Activated CD4-positive, alpha-beta T cell treated with anti-CD3 and anti-CD28 coated beads, Interleukin-2, amount 50 U/mL, for 4 hours (primary cell): ENCODE measurements at places on chromosomes 7 and 10.

DNA sequence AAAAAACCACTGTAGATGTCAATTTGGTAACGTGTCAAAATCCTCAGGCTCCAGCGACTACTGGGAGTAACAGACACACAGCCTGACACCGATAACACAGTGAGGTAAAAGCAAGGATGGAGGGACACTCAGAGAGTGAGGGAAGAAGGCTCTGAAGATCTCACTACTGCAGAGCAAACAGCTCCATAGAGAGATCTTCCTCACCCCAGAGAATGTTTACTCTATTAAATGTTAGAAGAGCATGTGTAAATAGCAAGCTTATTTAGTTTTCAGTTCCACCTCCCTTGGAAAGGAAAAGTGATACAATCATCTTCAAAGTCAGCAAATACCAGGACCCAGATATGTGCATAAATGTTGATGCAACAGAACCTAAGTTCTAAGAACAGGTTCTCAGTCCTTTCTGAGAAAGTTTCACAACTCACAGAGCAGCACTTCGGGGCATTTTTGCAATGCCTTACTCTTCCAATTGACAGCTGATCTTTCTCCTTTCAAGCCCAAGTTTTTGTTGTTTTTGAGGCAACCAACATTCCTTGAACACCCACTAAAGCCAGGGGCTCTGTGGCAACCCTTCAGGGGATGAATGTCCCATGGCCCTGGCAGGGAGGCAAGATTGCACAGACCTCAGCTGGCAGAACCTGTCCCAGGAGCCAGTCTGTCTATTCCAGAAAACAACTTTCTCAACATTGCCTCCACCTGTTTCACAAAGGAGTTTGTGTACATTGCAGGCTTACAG lies 177.4 kb downstream of the SFMBT2 start:
- DNase-seq, result no peak

DNA sequence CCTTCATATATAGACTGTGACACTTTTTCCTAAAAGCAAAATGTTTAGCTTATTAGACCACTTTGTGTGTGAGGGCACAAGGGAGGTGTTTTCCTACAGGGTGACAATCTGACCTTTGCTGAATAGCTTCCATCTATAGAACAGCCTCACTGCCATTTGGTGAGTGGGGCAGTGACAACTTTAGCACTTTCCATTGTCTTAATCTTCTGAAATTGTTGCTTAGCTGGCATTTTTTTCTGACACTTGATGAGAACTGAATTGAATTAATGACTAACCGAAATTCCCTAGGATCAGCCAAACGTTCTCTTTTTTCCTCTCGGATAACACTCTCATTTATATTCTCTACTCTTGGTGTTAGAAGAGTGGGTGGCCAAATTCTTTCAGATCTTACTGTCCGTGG lies 30.2 kb downstream of the KDM7A start:
- DNase-seq, result no peak

DNA sequence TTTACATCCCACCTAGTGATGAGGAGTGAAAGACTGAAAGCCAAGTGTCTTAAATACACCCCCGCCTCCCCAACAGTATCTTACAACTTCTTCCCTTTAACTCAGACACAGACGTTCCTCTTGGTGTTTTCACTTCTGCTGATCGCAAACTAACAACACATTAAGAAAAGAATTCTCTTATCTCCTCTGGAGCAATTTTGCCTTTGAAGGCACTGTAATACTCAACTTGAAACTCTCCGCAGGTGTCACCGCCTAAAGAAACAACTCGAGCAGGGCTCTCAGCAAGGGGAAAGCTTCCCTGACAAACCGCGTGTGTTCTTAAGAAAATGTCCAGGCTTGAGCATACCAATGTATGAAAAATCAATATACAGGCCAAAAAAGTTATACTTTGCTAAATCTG lies 452 bp downstream of the SEMA3C start:
- no peak for DNase-seq

DNA sequence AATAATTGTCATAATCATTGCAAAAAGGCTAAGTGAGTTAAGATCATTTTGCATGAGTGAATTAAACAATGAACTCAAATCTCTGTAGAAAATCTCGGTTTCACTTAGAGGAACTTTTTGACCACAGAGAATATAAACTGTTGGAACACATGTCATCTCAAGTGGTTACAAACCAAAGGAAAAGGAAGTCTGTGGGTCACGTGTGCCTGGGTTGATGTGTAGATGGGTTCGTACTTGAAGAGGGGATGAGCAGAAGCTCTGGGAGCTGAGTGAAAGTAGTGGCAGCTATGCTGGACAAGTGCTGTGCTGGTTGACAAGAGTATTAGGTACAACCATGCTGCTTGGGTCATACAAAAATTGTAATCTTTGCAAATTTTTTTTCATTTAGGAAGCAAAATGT lies 35.0 kb downstream of the GLRX3 start:
- DNase-seq, result no peak

DNA sequence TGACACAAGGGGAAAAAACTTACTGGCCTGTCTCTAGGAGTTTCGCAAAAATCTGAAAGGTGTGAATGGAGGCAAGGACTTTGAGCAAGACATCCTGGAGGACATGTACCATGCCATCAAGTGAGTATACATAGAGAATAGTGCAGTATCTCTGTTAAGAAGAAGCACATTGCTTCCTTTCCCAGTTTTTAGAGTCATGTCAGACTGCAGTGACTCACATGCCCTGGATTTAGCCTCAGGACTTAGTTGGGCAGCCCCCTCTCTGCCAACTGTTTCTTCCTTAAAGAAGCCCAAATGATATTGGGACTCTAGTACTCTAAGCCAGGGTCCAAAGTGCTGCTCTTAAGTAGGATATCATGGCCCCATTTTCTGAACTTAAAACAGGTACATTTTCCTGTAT lies 28.1 kb upstream of the NFKB2 start:
- no peak for DNase-seq

DNA sequence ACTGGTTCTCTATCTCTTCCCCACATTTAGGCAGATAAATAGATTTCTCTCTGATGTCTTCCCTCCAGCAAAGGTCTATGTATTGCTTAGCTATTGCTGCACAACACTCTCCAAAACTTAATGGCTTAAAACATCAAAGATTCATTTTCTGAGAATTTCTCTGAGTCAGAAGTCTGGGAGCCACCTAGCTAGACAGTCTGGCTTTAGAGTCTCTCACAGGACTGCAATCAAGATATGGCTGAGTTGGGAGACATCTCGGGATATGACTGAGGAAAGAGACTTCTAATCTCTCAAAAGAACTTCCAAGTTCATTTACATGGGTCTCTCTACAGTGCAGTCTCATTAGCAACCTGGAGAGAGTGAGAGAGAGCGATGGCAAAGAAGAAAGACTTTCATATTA lies 553.6 kb upstream of the GHITM start:
- DNase-seq, result no peak

DNA sequence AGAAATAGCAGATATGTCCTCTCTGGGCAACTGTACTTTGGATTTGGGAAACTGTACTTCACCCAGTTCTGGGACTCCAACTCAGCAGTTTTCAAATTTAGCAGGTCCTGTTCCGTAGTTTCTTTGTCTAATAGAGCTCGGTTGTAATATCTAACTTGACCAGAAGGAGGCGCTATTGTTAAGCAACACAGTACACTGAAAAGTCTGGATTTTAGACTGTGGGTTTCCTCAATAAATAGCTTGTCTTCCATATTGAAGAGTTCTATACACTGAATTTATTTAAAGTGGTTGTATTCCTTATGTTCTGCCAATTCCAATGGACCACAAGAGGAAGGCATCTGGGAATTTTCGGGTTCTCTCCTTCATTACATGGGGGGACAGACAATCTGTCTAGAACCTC lies 39.8 kb downstream of the ELFN1 start:
- DNase-seq, result no peak

DNA sequence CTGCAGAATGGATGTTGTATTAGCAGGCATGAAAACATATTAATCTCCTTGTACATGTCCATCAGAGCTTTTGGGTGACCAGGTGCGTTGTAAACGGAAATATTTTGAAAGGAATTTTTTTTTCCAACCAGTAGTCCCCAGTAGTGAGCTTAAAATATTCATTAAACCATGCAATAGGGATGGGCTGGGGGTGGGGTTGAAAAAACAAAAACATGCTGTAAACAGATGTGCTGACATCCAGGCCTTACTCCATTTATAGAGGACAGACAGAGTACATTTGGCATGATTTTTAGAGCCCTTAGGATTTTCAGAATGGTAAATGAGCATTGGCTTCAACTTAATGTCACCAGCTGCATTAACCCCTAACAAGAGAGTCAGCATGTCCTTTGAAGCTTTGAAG lies 50.2 kb downstream of the PTPN12 start:
- no peak for DNase-seq

GRCh38 chr10:130111852-130112180 lies 1.2 kb upstream of the C10orf143 start:
- no peak for DNase-seq

DNA sequence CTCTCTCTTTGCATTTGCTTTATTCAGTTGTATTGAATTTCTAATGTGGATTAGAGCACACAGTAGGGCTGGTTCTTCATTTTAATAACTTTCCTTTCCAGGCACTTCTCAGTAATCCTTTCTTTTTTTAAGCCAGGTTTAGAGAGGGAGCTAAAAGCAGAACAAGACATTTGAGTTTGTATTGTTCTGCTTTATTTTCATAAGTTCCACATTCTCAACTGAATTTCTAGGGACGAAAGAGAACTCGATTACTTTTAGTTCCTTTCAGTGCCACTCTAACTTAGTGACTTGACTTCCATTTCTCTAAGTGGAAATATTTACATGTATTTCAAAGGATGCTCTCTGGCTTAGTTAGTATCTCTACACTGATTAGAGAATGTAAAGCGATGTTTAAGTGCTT lies 145.6 kb downstream of the EXOC4 start:
- DNase-seq, result no peak

DNA sequence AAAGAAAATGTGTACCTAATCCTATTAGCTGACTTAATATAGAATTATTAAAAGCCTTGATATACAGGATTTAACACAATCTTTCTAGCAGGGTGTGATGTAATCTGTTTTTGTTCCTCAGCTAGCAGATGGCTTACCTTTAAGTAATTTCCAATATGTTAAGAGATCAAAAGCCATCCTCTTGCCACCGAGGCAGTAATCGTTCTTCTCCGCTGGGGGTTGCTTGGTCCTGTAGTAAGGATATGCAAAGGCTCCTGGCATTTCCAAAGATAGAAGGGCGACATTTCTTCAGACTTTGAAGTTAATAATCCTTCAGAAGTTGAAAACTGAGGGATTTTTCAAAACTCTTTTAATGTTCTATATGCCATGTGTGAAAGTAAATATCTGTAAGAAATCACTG lies 156.4 kb downstream of the FZD1 start:
- DNase-seq, result no peak

DNA sequence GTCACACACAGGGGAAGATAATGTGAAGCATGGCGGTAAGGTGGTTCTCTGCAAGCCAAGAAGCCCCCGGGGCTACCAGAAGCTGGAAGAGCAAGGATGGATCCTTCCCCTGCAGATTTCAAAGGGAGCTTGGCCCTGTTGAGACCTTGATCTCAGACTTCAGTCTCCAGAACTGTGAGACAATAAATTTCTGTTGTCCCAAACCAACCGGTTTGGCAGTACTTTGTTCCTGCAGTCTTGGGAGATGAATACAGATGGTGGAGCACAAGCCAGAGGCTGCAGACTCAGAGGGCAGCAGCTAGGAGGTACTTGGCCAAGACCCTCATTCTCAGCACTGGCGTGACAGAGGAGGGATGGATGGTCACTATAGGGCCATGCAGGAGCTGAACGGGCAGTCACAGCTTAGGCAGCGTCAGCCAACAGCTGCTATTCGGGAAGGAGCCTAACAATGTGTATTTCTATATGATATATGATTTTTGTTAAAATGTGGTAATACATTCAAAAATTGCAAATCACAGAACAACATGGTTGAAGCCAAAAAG lies 387.3 kb downstream of the TNS3 start:
- no peak for DNase-seq

GRCh38 chr7:151754142-151754590 lies 122.7 kb downstream of the PRKAG2 start:
- no peak for DNase-seq
